ENCODE measurements at places on chromosomes 7 and 10. TPM values are rescaled to one million over a fixed set of nuclear protein-coding genes. Genes with fewer than 3 reads are reported as not detected.

DNA sequence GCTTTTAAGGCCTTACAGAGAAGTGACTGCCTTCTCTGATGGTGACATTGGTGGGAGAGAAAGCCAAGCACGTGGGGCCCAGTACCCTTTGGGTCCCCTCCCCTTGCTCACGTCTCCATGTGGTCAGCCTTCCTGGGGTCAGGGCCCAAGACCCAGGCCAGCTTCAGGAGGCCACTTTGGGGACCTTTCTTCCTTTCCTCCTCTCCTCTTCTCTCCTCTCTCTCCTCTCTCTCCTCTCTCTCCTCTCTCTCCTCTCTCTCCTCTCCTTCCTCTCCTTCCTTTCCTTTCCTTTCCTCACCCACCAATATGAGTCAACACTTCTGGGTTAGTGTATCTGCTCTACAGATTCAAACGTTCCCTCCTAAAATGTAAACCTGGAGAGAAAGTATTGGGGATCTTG, 96.9 kb upstream of the AGK start:
- H3K36me3 ChIP-seq = no peaks in the 10 kb centered on the region
- no peaks in the 10 kb centered on the region for H3K4me1 ChIP-seq
- DNase-seq = no peak
- H3K27ac ChIP-seq = no peak overlapping the region
- no peak overlapping the region for H3K4me3 ChIP-seq
- H3K27me3 ChIP-seq = no peaks in the 10 kb centered on the region

Gene ZNF425
- 1.8 TPM for total RNA-seq

Gene RINT1
- total RNA-seq = 9.2 TPM

Gene CPA2
- total RNA-seq = not detected

Gene OPN1SW
- not detected for total RNA-seq

Gene TWIST1
- not detected for total RNA-seq

Gene JAKMIP3
- total RNA-seq = 0.07 TPM
